Activated naive CD4-positive, alpha-beta T cell treated with Interleukin-2 at 50 U/mL for 16 hours (primary cell): ENCODE measurements at places on chromosomes 1 and 21.

- DNase-seq, result no peak
These were observed 445.6 kb downstream of the PLPP3 start for GRCh38 chr1:56133522-56134472.

- DNase-seq, result no peak
These were observed 44.7 kb downstream of the ETS2 start for GRCh38 chr21:38850277-38850951.

DNA sequence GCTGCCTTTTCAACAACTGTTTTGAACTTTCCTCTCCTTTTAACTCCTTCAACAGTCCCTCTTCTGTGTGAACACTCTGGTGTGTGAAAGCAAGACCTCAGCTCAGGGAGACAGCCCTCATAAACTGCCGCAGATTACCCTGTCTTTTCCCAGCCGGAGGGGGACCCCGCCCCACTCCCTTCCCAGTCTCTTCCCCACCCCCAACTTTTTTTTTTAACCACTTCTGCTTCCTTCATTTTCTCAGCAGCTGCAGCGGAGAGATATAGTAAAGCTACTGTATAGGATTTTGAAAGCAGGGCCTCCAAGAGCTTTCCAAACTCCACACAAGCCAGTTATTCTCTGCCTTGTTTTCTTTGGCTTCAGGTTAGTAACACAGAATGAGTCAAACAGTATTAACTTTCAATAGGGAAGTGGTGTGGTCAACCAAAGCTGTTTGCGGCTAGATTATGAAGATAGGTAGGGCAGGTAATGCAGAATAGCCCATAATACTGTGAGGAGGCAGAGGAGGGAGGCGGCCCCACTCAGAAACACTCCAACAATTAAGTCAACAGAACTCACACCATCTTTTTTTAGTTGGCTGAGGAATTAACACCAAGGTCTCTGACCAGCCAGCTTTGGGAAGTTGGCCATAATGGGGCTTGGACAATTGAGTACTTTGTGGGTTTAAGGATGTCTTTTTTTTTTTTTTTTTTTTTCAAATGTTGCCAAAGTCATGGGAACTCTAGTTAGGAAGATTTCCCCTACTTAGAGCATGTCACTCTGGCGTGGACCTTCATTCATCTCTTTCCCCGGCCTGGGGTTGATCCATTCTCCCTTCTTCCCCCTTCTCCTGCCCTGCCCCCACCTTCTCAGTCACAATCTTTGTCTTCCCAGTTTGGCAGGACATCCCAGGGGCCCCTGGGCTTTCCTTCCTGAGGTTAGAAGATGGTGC, 177.0 kb downstream of the CLIC6 start:
- peak; percentile 45 for DNase-seq

- DNase-seq, result no peak
These were observed 19.3 kb upstream of the ACBD6 start for GRCh38 chr1:180521474-180522212.

DNA sequence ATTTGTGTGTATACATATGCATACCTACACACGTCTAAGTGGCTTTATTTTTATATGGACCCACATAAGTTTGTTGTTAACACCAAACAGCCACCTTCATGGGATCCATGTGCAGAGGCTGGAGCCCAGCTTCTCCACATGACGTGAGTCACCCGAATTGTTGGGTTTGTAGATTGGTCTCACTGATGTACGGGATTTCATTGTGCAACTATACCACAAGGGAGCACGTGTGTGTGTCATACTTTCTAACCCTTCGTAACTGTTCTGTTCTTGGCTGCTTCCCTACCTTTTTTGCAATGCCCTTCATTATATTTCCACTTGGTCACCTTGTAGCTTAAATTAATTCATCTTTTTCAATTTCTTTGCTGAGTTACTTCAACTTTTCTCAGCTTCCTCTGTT, 21.0 kb downstream of the SPRTN start:
- DNase-seq, result no peak

DNA sequence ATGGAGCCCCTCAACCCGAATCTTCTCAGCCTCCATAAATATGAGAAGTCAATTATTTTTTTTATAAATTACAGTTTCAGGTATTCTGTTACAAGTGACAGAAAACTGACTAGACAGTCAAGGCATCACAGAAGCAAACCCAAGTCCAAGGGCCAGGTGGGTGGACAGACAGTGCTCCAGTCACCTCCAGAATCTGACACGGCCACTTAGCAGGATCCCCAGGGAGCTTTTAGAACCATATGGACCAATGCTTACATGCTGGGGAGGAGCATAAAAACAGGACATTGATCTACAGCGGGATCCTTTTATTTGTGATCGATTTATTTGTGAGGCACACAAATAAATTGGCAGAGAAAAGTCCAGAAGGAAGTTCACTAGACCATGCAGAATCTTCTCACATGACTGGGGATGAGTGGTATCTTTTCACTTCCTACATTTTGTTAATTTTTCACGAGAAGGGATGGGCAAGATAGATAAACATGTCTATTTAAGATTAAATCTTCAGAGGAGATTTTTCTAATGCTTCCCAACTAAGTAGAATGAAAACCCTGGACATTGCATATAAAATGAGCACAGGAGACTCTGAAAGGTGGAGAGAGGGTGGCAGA, 15.0 kb downstream of the ZNF496 start:
- DNase-seq, result no peak

DNA sequence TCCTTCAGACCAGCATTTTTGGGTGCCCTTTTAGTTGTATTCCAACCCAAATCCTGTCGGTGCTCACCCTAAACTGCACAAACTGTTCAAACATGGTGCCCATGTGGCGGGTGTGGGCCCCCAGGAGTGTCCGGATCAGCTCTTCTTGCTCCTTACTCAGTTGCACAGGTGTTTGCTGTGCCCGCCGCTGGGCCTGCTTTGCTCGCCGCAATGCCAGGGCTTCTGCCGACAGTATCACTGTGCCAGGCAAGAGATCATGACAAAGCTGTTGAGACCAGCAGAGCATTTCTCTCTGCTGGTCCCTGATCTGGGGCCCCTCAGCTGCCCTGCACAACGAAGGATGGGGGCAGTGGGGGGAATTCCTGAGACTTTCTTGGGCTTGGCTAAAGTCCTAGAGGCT, 4.9 kb downstream of the NR1I3 start:
- DNase-seq, result no peak

DNA sequence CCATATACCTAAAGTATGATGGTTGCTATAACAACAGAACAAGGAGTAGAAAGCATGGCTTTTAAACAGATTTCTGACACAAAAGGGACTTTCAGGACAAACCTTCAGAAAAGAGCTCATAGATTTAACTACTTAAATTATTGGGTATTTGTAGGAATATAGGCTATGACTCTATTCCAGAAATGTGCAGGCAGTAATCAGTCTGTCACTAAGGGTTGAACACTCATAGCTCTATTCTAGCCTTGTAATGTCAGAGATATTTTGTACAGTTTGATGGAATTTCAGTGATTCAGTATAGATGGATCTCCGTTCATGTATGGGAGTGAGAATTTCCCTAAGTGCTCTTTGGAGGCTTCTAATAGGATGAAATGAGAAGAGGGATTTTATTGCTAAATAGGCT, 82.8 kb downstream of the EXTL2 start:
- DNase-seq, result no peak

- DNase-seq, result no peak
These were observed 6.1 kb upstream of the LDLRAP1 start for GRCh38 chr1:25537153-25537831.

DNA sequence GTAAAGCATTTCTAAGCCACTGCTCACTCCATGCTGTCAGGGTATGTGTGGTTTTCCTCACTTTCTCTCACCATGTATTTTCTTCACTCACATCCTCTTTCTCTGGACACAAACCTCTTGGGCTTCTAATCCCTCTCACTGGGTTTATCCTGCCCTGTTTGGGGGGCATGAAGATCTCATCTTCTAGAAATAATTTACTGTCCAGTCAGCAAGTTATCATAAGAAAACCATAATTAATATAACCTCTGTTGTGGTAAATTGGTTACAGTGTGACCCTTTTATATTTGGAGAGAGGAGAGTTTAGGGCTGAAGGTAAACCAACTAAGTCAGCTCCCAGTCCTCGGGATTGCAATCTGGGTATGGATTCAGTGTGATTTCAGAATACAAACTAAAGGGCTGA, 213.8 kb upstream of the PROX1 start:
- DNase-seq, result no peak

DNA sequence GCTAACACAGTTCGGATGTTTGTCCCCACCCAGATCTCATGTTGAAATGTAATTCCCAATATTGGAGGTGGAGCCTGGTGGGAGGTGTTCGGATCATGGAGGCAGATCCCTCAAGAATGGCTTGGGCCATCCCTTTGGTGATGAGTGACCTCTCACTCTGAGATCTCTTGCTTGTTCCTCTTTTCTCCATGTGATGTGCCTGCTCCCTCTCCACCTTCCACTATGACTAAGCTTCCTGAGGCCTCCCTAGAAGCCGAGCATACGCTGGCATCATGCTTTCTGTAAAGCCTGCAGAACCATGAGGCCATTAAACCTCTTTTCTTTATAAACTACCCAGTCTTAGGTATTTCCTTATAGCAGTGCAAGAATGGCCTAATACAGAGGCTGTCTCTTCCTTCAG, 8.1 kb upstream of the PLA2G5 start:
- no peak for DNase-seq

- DNase-seq, result no peak
These were observed 40.9 kb upstream of the IKBKE start for GRCh38 chr1:206429421-206429820.

DNA sequence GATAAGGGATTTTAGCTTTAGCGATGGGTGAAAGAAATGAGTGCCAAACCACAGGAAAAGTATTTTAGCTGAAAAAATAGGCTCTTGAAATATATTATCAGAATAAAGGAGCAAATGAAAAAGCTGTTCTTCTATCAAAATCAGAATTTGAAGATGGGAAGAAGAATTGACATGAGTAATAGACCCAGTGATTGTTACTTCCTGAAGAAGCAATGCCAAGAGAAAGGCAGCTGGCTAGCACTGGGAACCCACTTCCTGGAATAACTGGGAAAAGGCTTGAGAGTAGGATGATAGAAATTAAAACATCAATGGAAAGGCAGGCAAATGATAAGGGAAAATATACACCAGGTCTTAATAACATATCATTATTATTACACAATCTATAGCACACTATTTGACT, 29.9 kb upstream of the LYPLAL1 start:
- no peak for DNase-seq

DNA sequence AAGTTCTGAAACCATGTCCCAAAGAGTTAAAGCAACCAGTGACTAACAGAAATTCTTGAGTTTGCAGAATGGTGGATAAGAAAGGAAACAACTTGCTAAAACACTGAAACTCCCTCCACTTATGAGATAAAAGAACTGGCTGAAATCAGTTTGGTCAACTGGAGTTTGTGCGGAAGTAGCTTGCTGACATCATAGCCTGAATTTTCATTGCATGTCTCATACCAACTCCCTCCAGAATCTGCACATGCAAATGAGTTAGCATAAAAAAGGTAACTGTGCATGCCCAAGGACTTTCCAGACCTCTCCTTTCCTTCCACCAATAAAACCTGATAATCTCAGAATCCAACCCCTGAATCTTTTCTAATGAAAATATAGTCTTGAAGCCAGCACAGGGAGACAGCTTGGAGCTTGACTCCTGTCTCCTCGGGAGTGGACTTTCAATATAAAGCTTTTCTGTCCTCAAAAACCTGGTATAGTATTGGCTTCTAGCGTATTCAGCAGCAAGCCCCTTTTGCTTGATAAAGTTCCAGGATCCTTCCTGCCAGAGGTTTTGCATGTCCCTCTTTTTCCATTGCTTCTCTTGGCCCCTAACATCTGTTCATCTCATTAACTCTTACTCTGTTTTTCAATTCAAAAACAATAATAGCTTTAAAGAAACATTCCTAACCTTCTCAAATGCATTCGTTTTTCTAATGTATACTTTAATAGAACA, 785.8 kb upstream of the ADGRL4 start:
- no peak for DNase-seq

DNA sequence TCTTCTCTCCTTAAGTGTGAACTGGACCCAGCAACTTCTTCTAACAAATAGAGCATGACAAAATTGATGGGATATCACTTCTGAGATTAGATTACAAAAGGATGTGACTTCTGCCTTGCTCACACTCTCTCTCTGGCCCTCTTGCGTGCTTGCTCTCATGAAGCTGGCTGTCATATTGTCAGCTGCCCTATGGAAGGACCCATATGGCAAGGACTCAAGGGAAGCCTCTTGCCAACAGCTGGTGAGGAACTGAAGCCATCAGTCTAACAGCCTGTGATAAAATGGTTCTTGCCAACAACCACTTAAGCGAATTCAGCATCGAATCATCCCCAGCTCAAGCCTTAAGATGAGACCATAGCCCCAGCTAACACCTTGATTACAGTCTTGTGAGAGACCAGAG, 4.8 kb upstream of the TLR5 start:
- DNase-seq, result no peak

DNA sequence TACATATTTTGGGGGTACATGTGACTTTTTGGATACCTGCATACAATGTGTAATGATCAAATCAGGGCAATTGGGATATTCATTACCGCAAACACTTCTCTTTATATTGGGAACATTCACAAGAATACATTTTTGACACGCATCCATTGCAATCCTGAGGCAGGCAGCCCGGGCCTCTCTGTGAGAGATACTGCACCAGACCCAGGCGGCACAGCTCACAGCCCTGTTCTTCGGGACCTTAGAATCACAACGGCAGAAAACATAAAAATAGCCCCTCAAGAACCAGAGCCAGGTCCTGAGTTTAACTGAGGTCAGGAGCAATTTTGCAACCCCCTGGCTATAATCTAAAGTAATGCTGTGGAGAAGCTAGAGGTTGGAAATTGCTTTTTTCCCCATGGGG, 90.8 kb upstream of the PGBD5 start:
- no peak for DNase-seq
